ENCODE measurements at places on chromosomes 1 and 21.

DNA sequence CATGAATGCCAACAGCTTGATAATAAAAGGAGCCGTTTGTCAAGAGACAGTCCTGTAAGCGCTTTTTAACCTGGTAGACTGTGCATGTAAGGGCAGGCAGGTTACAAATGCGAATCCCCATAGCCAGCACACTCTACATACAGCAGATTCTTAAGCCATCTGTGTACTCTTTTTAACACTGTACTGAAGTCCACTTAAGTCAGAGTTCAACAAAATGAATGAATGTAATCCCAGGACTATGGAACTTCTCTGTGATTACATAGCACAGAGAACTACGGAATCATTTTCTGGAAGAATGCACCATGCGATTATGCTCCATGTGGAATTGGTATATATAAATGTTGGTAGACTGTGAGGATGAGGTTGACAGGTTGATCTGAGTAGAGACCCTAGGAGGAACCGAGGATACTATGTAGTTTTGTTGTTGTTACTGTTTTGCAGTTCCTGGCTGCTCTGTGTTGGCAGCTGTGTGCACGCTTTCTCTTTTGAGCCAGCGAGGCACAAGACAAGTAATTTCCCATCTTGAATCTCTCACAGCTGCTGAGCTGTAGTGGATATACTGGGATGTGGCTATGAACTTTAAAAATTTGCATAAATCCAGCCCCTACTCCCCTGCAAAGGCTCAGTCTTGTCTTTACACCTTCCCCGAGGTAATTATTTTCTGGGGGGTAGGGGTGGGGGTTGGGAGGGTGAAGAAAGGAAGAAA lies 21.9 kb downstream of the LRRC8D start:
- no peak for DNase-seq

DNA sequence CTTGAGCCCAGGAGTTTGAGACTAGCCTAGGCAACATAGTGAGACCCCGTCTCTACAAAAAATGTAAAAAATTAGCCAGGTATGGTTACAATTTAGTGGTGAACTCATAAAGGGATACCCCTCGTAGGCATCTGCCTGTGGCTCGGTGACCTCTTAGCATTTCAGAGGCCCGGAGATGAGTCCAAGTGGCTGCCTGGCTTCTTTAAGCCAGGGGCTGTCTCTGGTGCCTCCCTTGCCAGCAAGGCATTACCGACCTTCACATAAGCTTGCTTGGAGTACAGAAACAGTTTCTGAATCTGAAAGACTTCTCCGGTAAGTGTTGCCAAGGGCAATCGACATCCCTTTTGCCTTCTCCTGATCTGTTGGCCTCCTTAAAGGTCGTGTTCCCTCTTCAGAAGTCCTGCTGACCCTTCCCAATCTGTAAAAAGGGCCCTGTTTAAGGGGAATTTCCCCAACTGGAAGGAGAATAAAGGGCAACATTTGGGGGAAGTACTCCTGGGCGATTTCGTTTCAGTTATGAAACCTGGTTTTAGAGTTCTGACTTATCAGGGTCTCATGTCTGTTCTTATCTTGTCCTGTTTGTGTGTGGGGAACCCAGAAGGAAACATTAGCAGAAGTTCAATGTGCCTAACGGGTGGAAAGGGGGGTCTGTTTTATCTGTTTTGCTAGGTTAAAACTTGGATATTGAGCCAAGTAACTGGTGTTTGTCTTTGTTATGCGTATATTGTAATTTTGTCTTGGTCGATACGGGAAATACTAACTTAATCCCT lies 32.9 kb downstream of the KIFAP3 start:
- no peak for DNase-seq

GRCh38 chr1:164479242-164479641 lies 79.7 kb upstream of the PBX1 start:
- DNase-seq: no peak

GRCh38 chr21:33390479-33390878 lies 12.7 kb upstream of the IFNGR2 start:
- no peak for DNase-seq

GRCh38 chr1:8040586-8040985 lies 14.5 kb upstream of the ERRFI1 start:
- no peak for DNase-seq

DNA sequence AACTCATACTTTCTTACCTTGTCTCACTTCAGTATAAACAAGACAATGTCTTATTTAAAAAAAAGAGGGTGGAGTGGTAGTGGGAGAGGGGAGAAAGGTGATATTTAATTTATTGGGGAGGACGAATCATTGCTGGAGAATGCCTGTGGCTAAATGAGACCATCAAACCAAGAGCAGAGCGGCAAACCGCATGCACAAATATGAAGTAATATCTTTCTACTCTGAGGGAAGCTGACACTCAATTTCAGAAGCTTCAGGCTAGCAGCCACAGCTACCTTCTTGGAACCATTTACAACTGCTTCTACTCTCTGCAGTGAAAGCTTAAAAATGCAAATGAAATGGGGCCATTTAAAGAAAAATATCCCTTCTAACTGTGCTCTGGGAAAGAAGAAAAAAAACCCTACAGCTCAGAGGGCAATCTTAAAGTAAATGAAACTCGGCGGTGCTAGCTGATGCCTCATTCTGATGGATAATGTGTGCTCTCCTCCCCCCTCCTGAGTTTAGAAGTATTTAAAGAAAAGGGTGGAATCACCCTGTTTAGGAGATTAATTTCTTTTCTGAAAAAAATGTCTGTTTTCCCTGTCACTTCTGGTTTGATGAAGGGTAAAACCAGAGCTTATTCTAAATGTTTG lies 178.2 kb upstream of the CAMK1G start:
- DNase-seq: no peak

DNA sequence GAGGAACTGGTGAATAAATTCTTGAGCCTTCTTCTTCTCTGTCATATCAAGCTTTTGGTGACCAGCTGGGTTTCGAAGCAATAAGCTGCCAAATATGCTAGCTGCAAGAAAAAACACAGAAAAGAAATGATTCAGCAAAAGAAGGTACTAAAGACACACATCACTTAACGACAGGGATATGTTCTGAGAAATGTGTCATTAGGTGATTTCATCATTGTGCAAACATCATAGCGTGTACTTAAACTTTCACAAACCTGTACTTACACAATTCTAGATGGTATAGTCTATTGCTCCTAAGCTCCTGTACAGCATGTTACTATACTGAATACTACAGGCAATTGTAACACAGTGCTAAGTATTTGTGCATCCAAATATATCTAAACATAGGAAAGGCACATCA lies 2.9 kb upstream of the MTF1 start:
- no peak for DNase-seq

DNA sequence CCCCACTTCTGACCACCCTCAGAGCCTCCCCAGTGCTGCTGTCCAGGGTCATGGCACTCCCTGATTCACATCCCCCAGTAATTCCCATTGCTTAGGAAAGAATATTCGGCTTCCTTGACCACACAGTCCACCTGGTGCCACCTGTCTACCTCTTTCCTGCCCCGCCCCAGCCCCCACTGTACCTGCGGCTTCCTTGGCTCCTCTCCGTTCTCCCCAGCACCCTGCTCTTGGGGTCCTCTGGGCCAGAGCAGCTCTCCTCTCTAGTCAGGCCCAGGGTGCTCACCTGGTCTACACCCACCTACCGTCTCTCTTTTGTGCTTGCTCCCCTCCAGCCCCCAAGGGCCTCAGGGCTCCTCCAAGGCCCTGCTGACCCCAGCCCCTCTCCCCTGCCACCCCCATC lies 142.6 kb downstream of the PEX14 start:
- no peak for DNase-seq

- no peak for DNase-seq
Measured at GRCh38 chr21:42336054-42336453, 14.7 kb downstream of the TFF2 start.

- no peak for DNase-seq
Measured at GRCh38 chr1:20875198-20875973, 88.3 kb upstream of the HP1BP3 start.

All from CD4-positive, alpha-beta T cell treated with Interleukin-6 for 4 hours (primary cell).